ENCODE measurements at places on chromosomes 6 and 20.

- DNase-seq: no peak
Observed at GRCh38 chr20:57980506-57980905, 247.9 kb downstream of the ANKRD60 start.

GRCh38 chr6:133880006-133880405 lies 8.9 kb upstream of the TCF21 start:
- DNase-seq: no peak

GRCh38 chr20:44648579-44648978 lies 2.9 kb downstream of the ADA start:
- DNase-seq: no peak

DNA sequence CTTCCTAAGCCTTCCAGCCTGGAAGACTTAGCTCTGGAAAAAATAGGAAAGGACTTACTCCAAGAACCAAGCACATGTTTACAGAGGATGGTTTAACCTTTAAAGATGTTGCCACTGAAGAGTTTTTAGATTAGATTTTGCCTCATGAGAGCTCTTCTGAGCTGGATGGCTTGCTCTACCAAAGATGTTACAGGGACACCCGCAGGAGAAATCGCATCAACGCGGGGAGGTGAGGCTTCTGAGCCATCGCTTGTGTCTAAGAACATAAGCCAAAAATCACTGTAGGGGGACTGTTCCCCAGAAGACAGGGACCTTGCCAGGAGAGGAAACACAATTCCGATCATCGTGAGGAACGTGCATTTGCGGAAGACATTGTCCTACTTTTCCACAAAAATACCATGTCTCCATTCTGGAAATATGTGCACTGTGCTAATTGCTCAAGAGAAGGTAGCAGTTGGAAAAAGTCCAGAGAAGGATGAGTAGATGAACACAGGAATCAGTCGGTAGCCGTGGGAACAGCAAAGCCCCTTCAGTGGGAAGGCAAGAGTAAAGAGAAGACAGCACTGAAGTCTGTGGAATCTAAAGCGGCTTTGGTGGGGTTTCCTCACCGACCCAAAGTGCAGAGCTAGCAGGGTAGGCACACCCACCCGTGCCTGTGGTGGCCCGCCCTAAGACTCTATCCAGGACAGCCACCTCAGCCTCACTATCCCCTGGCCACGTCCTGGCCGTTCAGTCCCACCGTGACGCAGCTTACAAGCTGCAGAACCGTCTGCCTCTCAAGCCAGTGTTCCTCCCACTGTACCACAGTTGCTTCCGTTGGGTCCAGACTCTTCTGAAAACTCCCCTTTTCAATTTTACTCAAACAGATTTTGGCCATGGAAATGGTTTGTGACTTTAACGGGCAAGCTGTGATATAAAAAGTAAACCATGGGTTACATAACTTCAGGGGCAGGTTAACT lies 334.8 kb downstream of the NRN1 start:
- peak; percentile 52 for DNase-seq

GRCh38 chr6:125947615-125948014 lies 9.0 kb upstream of the HINT3 start:
- no peak for DNase-seq

Measured in D341Med (cell line).